ENCODE measurements at places on chromosomes 5 and 9.

GRCh38 chr5:171629628-171630349, 155.8 kb upstream of the SMIM23 start:
- peak; percentile 88 for DNase-seq

- DNase-seq: no peak
These were observed 158.7 kb downstream of the CCDC171 start for GRCh38 chr9:15711531-15711930.

GRCh38 chr5:156685481-156685880, 164.6 kb upstream of the PPP1R2B start:
- no peak for DNase-seq

DNA sequence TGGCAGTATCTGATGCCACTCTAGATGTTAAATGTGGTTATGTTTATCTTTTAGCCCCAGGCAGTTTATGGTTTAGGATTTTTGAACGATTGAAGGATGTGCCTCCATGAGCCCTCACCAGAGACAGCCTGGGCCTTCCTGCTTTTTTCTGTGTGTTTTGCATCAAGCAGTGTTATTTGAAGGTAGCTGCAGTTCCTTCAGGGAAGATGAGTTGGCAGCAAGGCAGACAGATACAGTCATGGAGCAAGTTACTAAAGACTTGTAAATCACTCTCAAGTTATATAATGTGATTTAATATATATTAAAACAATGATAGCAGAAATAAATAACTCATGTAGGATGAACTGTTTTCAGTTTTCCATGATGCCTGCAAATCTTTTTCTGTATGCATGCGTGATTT, 204.9 kb downstream of the CD180 start:
- DNase-seq: no peak

- no peak for DNase-seq
These were observed 253.9 kb upstream of the DMAC1 start for GRCh38 chr9:8053501-8053900.

- peak; percentile 69 for DNase-seq
These were observed 118.4 kb downstream of the GDNF start for GRCh38 chr5:37721447-37721871.

DNA sequence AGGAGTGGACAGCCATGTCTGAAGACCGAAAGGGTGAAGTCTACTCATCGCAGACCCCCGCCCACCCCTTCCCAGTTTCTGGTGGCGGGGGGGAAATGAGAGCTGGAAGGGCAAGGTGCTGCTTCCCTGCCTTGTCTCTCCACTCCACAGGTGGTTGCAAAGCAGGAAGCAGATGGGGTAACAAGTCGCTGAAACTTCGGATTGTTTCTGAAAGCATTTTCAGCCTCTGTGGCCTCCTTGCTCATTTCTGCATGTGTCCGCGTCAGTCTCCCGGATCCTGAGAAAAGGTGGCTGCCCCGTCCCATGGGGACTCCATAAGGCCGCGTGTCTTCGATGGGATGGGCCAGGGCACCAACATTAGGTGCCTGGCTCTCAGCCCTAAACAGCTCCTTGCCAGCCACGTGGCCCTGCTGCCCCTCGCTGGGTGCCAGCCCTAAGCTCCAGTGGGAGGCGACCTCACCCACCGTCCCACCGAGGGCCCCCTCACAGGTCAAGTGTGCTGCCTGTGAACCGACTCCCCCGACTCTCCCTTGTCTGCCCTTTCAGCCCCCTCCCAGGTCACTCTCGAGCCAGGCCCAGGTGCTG, 971 bp downstream of the PHYKPL start:
- no peak for DNase-seq

DNA sequence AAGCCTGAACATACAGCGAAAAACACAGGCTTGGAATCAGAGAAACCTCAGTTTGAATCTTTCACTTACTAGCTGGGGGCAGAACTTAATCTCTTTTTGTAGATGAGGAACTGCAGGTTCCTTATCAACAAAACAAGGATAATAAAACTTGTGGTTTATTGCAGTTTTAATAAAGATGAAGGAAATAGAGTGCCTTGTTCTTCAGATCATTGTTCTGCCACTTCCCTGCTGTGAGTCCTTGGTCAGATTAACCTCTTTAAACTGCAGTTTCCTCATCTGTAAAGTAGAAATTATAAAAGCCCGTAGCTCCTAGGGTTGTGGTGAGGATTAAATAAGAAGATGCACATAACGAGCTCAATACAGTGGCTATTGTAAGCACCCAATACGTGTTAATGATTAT, 57.4 kb downstream of the FEM1C start:
- DNase-seq: no peak

DNA sequence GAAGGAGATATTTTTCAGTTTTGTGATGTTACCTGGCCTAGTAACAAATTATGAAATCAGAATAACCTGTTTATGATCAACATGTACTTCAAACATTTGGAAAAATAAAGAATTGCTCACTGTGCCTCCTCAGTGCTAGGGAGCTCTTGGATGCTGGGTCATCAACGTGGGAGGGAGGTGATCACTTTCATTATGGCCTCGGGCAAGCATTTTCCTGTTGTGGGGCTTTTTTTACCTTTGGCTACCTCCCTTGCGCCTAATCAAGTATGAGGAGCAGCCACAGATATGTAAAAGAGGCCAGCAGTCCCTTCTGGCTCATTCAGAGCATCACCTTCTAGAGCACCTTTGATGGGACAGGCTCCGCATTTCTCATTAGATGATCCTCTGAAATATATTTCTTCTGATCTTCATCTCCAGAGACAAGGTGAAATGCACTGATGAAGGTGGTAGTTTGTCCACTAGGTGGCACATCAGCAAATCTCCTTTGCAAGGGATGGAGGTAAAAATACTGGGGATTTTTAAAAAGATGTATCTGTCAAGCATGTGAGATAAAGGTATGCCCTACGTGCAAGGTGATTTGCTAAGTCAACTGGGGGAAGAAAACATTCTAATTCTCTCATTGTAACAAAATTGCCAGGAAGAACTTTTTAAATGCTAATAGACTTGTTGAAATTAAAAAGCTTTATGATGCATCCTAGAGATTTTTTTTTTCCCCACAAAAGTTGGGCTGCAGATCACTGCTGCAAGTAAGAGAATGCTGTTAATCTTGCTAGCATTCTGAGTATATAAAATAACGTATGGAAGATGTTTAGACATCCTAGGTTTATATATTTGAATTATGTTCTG, 218.2 kb downstream of the MAST4 start:
- peak; percentile 60 for DNase-seq

DNA sequence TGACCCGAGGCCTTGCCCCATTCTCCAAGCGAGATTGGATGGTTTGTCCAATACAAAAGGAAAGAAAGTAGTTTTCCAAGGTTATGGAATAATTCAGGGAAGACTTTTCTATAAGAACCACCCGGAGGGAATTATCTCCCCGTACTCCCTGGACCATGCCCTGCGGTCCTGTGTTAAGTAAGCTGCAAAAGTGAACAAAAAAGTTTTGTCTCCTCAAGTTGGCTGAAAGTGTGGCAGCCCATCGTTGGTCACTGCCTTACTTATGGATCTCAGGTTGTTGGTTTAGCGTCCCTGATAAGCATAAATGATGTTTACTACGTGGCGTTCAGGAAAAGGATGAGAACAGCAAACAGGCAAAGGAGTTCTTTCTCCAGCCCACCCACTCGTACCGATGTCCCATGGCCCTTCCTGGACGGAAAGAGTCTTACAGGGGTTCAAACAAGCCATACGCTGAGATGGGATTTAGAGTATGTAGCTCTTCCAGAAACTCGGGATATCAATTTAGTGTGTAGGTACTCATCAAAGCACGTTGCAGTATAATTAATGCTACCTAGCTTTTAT, 413 bp upstream of the AUH start:
- DNase-seq: no peak

DNA sequence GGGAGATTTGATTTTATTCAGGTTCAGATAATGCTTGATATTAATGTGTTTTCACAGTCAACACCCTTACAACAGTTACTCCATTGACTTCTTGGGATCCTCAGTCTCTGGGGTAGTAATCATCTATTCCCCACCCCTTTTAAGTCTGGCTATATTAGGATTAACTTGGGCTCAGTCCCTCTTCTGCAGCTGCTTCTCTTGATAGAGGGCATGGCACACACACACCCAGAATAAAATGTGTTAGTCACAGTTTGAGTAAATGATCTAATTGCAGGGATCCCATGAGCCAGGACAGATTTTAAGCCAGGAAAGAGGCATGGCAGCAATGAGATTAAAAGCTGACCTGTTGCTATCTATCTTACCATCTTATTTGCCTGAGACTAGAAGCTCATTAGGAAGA, 53.7 kb upstream of the VLDLR start:
- DNase-seq: no peak

DNA sequence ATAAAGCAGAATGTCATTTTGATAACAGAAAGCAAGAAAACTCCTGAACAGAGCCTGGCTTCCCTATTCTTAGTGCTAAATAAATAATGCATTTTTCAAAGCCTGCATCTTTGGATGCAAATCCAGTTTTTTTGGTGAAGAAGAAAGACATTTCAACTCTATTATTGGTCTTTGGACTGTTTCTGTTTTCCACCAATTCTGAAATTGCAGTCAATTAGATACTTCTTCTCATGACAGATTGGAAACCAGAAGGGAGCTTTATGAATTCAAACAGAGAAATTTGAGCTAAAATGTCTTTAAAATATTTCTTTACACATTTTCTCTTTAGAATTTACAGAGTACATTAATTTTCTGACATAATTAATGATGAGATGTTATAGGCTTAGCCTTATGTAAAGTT, 189.8 kb downstream of the YTHDC2 start:
- DNase-seq: no peak

DNA sequence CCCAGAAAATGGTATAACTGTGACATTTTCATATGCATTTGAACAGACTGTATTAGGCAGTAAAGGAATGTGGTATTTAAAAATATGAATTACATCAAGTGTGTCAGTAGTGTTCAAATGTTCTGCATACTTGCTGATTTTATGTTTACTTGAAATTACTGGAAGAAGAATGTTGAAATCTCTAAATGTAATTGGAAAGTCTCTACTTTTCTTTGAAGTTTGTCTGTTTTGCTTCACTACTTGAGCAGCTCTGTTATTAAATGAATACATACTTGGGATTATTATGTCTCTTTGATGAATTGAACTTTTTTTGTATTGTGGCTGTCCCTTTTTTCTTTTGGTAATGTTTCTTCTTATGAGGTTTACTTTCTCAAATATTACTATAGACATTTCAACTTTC, 205.6 kb downstream of the TAF11L14 start:
- DNase-seq: no peak

DNA sequence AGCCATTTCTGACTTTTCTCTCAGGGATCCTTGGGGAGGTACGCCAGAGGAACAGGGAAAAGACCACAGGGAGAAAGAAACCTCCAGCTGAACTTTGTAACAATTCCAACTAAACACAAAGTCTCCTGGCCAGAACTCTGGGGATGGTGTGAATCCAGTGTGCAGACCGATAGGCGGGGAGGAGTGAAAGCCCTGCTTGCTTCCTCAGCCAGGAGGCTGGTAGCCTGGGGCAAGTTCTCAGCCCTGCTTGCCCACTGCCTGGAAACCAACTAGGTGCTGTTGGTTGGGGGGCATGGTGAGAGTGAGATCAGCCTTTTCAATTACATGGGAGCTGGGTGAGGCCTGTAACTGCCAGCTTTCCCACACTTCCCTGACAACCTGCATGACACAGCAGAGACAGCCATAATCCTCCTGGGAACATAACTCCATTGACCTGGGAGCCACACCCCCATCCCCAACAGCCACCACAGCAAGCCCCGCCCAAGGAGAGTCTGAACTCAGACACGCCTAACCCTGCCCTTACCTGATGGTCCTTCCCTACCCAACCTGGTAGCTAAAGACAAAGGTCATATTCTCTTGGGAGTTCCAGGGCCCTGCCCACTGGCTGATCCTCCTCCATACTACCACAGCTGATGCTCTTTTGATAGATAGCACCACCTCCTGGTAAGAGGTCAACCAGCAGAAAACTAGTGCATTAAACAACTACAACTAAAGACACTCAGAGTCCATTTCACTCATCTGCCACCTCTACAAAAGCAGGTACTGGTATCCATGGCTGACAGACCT, 100.1 kb upstream of the TNFAIP8 start:
- DNase-seq: no peak

- DNase-seq: no peak
These were observed 32.4 kb upstream of the PCDHA1 start for GRCh38 chr5:140753561-140753960.

- DNase-seq: no peak
These were observed 9.4 kb upstream of the SPATA31D1 start for GRCh38 chr9:81979196-81979595.

DNA sequence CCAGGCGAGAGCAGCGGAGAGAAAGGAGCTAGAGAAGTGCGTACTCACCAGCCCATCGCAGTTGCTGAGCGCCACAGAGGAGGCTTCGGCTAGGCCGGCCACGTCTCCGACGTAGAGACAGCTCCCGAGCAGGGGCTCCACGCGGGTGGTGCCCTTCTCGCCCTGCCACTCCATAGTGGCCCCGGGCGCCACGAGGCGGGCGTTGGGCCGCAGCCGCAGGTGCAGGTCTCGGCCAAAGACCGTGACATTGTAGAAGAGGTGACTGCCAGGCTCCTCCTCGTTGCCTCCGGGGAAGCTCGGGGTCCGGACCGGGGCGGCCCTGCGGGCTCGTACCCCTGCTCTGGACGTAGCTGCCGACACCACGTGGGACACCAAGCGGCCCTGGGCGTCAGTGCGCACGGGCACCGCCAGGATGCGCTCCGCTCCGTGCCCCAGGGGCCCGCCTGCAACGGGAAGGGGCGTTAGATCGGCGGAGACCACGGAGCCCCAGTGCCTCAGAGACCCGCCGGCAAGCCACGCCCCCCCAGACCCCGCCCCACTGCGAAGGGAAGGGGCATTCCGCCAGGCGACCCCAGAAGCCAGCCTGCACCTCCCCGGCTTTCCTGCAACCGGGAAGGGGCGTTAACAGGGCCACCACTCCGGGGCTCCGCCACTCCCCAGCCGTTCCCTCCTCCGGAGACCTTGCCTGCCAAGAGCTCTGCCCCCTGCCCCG, 1.4 kb downstream of the ADAMTS2 start:
- DNase-seq: peak; percentile 70

DNA sequence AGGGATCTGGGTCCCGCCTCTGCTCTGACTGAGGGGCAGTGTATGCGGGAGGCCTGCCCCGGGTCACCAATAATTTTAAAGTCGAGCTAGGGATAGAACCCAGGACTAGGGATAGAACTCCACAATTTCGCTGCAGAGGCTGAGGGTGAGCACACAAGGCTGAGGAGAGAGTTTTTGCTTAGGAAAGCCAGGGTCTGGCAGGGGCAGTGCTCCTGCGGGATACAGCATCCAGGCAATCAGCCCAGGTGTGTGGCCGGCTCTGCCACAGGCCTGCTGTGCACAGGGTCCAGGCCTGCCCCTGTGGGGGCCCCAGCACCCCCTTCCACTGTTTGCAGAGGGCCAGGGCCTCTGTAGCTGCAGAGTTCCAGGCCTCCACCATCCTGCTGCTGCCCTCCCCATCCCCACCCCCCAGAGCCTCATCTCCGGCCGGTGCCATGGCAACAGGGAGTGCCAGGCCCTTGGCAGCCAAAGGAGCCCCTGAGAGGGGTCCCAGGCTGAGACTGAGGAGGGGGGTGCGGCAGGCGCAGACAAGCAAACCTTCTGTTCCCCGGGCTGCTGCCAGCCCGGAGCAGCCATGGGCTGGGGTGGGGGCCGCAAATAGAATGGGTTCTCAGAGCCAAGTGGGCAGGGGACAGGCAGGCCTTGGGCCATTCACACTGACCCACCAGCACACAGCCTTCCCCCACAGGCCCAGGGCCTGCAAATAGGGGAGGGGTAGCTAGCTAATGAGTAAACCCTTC, 8.6 kb downstream of the PDGFRB start:
- no peak for DNase-seq

Measured in suppressor macrophage treated with lipopolysaccharide for 1 hour (primary cell).